ENCODE measurements at places on chromosomes 6 and 20.

- DNase-seq: no peak
Measured at GRCh38 chr6:128240024-128240428, 280.4 kb downstream of the PTPRK start.

DNA sequence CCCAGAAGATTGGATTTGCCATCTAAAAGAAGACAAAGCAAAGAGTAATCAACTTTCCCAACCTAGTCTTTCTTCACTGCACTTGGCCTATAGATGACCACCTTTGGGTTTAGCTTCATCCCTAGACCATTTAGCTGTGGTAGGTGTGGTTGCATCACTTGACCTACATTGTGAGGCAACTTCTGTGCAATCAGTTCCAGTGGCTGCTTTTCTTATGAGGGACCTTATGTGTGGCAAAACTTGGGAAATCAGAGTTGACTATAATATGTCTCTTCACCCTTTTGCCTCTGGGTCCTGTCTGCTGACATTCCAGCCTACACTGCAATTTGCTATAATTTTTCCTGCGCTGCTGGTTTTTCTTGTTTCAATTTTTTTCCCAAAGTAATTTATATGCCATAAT lies 55.2 kb downstream of the PRDM13 start:
- DNase-seq: no peak

DNA sequence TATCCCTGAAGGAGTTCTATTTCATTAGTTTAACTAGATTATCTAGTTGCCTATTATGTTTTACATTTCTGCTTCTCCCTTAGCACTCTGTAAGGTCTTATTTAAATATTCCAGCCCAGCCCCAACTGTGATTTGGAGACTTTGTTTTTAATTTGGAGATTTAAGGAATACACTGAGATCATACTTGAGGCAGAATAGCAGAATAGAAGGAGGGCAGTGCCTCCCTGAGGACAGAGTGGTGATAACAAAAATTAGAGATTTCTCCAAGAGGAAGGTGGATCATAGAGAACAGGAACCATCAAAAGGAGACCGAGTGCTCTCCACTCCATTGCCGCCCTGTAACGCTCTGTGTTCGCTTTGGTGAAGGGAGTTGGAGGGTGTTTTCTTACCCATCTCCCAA lies 14.8 kb upstream of the CD164 start:
- DNase-seq: no peak

- DNase-seq: no peak
Measured at GRCh38 chr20:49140834-49141233, 47.3 kb downstream of the STAU1 start.

- DNase-seq: no peak
Measured at GRCh38 chr6:20148433-20148832, 63.8 kb downstream of the MBOAT1 start.

- DNase-seq: no peak
Measured at GRCh38 chr6:26311385-26312095, 53.5 kb upstream of the BTN3A2 start.

DNA sequence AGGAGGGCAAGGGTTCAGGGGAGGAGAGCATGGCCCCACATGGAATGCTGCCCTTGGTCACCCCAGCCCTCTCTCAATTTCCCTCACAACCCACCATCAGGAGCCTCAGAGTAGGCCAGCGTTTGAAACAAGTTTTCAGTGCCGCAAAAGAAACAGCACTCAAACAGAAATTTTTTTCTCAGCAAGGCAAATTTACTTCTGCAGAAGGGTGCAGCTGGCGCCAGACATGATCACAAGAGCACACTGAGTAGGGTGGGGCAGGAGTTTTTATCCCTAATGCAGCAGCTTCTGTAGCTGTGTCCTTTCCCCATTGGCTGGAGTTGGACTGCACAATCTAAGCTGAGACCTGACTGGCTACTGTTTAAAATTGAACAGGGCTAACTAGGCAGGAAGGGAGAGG lies 287.8 kb upstream of the CDYL start:
- no peak for DNase-seq

- DNase-seq: no peak
Measured at GRCh38 chr6:51147756-51148155, 329.1 kb downstream of the TFAP2B start.

DNA sequence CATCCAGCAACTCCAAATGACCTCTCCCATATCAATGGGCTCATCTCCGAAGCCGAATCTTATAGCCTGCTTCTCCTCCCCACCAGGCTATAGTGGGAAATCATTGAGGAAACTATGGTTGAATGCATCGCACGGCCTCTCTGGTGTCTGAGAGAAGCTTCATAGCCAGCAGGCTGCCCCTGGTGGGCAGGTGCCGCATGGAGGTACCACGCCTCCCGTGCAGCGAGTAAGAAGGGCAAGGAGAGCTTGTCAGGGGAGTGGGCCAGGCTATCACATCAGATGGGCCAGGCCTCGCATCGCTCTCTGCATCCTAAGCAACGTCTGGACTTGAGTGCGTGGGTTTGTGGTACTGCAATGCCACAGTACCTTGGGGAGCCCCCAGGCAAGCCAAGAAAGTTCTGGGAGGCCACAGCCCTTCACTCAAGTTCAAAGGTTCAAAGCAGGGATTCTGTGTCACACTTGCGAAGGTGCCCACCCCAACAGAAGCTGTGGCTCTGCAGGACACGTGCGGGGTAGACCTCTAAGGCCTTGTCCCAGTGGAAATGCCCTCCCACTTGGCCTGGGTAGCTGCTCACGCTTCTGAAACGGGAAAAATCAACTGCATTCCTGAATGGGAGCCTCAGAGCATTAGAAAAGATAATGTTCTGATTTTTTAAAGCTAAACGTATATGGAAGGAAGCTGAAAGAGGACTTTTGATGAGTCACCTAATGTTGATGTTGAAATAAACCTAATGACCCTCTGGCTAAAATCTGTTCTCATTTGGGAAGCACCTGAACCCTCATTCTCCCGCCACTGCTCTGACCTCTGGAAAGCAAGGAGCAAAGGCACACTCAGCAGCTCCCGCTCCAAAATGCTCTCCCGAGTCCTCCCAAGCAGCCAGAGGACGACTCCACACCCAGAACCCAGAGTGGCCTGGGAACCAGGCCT lies 8.4 kb upstream of the IRF4 start:
- DNase-seq: no peak

All from stimulated activated CD4-positive, alpha-beta T cell treated with anti-CD3 and anti-CD28 coated beads, TNF-alpha, amount 100 ng/mL, for 4 hours (primary cell).